Naive B cell (primary cell): ENCODE measurements at places on chromosomes 1 and 21. TPM values are rescaled to one million over a fixed set of nuclear protein-coding genes. Genes with fewer than 3 reads are reported as not detected.

Gene ZNF683
- not detected for polyA plus RNA-seq

Gene FOXO6
- polyA plus RNA-seq: not detected

Gene COL9A2
- 4.5 TPM for polyA plus RNA-seq

Gene RPTN
- not detected for polyA plus RNA-seq

Gene RHCE
- 0.70 TPM for polyA plus RNA-seq

DNA sequence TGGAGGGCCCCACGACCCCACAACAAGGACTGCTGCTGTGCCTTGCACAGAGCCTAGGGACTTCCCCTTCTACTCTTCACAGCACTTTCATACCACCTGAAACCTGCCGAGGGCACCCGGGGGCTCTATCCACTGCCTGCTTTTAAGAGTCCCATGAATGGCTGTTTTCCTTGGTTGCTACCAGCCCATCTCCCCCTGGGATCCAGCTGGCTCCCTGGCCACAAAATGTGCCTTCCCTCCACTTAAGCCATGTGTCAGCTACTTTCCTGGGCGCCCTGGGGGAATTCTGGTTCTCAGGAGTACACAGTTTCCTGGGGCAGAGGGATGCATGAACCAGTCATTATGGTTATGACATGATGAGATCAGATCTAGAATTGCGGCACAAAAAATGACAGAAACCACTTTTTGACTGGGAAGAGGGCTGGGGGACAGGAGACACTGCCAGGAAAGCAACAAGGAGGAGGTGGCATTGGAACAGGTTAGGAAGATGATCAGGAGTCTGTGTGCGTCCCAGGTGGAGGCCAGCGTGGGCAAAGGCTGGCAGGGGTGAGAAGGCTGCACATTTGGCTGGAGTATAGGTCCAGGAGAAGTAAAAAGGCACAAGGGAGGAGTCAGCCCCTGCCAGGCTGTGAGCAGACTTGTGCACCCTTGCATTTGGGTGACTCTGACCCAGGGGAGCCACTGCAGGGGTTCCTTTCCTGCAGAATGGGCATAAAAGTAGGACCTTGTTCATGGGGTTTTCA lies 3.2 kb upstream of the TNFRSF8 start:
- H3K27me3 ChIP-seq: peaks cover 44% of the 10 kb centered on the region
- H3K36me3 ChIP-seq: no peaks in the 10 kb centered on the region
